ENCODE measurements at places on chromosomes 6 and 20.

GRCh38 chr6:145420599-145420998, 314.7 kb downstream of the EPM2A start:
- no peak for DNase-seq

DNA sequence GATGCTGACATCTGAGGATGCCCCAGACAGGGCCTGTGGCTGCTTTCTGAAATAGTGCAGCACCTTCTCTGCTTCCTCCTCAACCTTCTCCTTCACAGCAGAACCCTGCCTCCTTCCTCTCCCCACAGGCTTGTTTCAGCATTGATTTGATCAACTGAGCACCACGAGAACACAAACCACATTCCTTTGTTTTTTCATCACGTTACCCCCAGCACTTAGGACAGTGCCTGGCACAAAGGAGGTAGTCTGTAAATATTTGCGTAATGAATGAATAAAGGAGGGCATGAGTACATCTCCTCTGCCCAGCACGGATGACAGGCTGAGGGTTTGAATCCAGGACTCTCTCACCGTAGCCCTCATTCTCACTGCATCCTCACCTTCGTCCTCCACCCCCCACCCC, 21.3 kb upstream of the WFDC2 start:
- no peak for DNase-seq

- no peak for DNase-seq
Observed at GRCh38 chr6:127131275-127131674, 12.8 kb downstream of the RSPO3 start.

DNA sequence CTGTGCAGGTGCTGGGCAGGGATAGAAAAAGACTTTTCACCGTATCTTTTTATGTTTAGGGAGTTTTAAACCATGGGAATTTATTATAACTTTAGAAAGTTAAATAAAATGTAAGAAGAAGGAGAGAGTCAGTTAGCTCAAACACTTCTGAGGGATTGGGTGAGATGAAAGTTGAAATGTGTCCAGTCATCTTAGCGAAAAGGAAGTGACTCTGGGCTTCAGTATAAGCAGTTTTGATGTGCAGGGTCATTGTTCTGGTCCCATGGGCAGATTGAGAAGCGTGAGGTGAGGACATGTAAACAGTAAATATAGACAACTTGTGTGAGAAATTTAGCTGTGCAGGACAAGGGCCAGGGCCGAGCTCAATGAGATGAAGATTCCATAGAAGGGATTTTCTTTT, 66.9 kb downstream of the TOX2 start:
- DNase-seq, result no peak

DNA sequence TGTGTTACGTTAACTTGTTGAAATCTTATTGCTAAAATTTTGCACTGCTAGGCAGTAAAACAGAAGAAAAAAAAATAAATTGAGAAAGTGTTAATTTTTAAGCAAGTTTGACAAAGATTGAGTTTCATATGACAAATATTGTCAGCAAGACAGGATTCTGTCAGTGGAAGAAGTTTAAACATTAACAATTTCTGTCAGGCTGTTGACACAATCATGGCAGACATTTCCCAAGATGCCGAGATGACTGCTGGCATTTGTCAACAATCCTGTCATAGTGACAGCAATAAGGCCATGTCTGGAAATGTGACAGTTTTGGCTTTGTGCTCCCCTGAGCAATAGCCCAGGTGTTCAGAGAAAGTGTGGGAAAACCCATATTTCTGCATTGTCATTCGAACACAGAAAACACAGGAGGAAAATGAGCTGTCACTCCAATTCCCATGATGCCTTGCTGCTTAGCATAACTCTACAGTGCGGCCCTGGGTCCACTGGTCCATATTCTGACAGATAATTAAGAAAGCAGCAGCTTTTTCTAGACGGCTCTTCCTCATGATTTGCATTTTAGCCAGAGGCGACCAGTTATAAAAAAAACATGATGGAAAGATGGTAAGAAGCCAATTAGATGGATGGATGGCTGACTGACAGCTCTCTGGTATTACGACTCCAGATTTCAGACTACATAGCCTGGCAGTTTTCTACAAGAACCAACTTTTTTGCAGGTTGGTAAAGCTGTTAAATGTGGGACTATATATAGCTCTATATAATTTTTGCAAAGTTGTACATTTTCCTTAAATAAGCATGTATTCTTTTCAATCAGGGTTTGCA, 43.6 kb upstream of the DEFB112 start:
- DNase-seq, result no peak

DNA sequence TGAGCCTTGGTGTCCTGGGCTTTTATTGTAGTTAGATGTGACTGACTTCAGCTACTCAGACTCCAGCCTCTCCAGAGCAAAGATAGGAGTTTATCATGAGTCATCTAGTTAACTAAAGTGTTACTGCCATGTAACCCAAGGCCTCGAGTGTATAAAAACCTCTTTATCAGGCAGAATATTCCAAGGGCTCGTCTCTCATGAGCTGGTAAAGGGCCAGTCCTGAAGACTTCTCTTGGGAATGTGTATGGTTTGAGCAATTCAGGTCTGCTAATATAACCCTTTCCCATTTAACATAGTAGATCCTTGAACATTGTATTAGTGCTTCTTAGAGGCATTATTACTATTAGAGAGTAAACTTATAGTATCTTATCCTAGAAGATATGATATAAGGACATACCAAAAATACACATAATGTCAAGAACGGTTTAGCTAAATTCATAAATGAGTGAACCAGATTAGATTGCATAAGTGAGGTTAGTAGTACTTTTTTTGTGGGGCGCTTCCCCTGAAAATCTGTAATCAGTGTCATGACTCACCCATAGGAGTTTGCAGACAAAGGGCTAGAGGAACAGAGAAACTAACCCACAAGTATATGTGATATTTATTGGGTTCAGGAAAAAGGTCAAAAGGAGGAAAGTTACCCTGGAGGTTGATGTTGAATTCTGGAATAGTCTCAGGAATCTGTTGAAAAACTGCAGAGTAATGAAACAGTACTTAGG, 16.0 kb downstream of the DSE start:
- peak; percentile 24 for DNase-seq

GRCh38 chr6:107344981-107345380, 114.4 kb downstream of the PDSS2 start:
- no peak for DNase-seq

DNA sequence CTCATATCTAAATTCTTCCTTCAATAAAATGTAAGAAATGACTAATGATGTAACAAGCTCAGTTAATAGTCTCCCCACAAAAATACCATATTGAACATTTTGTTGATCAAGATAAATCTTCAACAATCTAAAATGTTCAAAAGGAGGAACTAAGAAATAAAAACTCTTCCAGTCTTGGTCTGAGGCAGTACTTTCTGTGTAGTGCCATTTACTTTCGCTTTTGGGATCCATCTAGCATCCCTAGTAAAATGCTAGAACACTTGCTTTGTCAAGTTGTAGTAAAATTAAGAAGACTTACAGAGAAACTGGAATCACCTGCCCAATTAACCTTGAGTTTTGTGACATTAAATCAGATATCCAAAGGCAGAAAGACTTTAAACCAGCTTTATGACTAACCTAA, 246.4 kb downstream of the KHDRBS2 start:
- DNase-seq, result no peak

GRCh38 chr20:57509665-57510237, 15.2 kb downstream of the CTCFL start:
- no peak for DNase-seq

DNA sequence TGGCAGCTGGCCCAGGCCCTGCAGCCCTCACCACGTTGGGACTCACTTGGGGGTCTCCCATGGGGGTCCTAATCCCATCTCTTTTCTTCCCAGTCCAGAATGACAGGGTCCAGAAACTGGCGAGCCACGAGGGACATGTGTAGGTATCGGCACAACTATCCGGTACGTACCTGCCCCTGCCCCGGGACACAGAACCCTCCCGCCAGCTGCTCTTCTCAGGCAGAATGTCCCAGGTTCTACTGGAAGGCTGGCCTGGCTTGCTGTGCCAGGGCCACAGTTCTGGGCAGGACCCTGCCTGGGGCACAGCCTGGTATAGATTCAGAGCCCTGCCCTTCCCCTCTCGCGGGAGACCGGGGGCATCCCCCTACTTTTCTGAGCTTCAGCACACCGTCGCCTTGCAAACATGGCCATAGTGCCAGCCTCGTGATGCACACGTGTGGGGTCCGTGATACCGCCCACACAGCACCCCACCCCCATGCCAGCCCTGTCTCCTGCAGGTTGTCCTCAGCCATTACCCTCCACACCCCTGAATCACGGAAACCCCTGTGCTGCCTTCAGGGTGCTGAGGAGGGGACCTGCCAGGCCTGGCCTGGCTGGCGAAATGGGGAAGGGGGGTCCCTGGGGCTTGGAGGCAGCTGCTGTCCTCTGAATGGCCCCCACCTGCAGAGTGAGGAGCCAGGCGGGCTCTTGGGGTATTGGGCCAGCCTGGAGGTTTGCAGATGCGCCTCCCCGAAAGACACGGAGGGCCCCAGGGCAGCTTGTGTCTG, 3.0 kb downstream of the OGFR start:
- DNase-seq, result no peak

GRCh38 chr6:168206186-168206585, 113.4 kb downstream of the DACT2 start:
- DNase-seq, result no peak

GRCh38 chr20:1207293-1207878, 4.1 kb downstream of the C20orf202 start:
- no peak for DNase-seq

DNA sequence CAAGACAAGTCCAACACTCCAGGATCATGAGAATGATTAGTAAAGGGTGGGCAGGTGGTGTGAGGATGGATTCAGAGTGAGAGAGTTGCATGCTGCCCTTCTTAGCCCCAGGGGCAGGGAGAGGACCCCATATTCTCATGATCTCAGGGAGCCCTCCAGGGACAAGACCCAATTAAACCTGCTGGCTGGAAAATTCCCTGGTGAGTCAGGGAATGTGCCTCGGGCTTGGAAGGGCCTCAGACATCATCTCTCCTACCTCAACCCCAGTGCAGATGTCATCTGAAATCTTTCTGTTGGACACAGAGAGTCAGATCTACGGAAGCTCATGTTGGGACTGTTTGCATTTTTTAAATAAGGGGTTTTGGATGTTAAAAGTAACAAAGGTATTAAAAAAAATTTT, 9.2 kb upstream of the SIRPD start:
- no peak for DNase-seq

DNA sequence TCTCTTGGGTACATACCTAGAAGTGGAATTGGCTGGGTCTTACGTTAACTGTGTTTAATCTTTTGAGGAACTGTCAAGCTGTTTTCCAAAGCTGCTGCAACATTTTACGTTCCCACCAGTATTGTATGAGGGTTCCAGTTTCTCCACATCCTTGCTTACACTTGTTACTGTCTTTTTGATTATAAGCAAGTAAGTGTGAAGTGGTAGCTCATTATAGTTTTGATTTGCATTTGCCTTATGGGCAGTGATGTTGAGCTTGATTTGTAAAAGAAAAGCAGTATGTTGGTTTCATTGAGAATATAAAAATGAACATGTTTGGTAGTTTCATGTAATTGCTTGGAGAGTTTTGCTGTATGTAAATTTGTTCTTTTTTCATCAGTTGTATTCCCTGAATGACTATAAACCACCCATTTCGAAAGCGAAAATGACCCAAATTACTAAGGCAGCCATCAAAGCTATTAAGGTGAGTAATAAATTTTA, 40.4 kb downstream of the SCAF8 start:
- DNase-seq, result peak; percentile 11

- no peak for DNase-seq
Observed at GRCh38 chr6:137369136-137369535, 125.1 kb downstream of the OLIG3 start.

GRCh38 chr6:144286503-144287393, 1.6 kb downstream of the UTRN start:
- no peak for DNase-seq

- no peak for DNase-seq
Observed at GRCh38 chr6:88908598-88909548, 54.5 kb downstream of the RNGTT start.

DNA sequence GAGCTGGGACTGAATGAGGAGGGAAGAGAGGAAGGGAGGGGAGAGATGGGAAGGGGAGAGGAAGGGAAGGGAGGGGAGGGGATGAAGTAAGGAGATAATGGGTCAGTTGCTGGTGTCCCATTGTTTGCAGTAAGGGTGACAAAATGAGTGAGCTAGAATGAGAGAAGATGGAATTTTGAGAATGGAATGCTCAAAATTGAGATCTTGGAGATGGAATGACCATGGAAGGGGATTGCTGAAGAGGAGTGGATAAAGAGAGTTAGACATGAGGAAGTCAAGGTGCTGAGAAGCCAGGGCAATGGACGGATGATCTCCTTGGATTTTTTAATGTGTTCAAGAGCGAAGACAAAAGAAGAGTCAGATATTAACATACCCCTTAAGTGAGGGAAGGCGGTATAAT, 80.5 kb upstream of the SSTR4 start:
- DNase-seq, result no peak

DNA sequence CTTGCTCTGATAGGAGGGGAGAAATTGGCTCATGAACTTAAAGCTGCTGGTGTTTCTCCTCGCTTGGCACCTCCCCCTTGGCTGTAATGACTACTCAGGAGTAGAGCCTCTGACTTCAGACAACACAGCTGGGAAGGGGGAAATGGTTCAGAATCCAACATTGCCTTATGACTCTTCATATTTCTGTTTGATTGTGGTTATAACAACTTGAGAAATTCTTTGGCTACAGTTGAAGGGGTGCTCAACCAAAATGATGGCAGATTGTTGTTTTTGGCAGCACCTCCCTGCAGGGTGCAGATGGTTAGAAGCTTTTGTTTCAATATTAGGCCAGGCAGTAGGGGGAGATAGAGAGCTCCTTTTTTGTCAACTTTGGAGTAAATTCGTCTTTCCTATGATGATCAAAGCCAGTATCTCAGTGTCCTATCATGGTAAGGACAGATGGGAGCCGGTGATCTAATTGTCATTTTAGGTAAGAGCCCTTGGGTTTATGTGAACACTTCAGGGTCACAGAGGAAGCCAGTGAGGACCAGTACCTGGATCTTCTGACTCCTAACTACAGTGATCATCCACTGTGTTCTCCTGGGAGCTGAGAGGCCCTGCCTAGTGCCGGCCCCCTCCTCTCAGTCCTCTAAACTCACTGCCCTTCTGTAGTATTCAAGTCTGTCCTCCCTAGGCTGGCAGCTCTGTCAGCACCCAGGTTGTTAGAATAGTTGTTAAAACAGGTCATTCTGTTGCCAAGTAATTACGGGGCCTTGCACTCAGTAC, 39.9 kb downstream of the RPRD1B start:
- peak; percentile 44 for DNase-seq

- no peak for DNase-seq
Observed at GRCh38 chr20:54291339-54292010, 83.6 kb downstream of the PFDN4 start.
